Stimulated activated CD8-positive, alpha-beta memory T cell treated with anti-CD3 and anti-CD28 coated beads, Interleukin-12 subunit alpha, Interleukin-12 subunit beta, amount 100 ng/mL, for 4 hours (primary cell): ENCODE measurements at places on chromosomes 12 and 14.

DNA sequence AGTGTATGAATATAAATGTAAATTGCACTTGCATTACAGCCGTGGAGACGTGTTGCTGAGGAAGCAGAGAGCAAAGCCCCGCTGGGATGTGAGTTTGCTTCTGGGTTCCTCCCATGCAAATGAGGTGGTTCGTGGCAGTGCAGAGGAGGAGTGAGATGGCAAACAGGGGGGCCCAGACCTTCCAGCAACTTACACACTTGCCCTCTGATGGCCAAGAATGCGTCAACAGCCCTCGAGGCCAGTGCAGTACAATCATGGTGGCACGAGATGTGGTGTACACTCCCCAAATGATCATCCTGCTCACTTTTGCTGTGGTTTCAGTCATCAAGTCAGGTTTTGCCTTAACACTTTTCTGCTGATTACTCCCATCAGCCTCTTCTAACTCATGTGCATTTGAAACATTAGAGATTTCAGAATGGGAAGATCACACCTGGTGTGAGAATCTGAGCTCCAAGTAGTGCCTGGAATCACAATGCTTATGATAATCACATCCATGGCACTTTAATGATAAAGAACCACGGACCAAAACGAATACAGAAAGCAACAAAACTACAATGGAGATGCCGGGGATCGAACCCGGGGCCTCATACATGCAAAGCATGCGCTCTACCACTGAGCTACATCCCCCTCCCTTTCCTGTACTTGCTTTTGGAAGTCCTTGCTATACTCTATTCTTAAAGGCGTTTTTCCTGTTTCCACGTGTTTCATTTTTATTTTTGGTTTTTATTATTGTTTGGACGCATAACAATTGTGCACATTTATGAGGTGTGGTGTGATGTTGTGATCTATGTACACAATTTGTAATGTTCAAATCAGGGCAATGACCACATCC, 7.0 kb upstream of the UBC start:
- peak; percentile 48 for DNase-seq

DNA sequence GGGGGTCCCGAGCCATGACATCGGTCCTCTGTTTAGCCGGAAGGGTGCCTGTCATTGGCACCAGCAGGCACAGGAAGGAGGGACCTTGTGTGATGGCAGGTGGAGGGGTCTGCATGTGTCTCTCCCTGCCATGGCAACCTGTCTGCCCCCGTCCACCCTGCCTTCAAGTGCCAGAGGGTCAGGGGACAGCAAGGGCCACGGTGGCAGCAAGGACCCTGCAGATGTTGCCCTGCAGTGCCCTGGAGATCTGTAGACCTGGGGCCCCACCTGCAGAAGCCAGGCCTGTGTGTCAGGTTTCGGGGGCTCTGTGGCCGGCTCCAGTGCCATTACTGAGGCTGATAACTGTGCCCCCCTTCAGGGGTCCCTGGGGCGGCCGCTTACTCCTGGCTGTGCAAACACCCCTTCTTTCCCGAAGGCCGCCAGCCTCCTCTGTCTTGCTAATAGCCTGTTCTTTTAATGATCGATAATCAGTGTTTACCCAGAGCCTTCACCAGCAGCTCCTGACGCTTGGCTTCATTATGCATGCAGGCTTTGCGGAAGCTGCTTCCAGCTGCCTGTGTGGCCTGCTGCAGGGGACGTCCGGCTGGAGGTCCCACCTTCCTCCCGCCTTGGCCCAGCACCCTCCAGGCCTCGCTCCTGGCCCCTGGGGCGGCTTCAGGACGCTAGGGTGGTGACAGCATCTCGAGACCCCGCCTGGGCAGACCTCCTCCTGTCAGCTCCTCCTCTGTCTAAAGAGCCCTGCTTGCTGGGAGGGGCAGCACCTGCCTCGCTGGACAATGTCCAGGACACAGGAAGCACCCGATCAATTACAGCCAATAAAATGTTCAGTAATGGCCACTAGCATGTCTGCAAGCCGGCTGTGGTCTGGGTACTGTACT, 153.0 kb downstream of the KIF26A start:
- no peak for DNase-seq

GRCh38 chr12:132084621-132085290, 59.4 kb downstream of the DDX51 start:
- peak; percentile 21 for DNase-seq

- no peak for DNase-seq
These were observed 14.0 kb upstream of the CPSF6 start for GRCh38 chr12:69225251-69225910.

- peak; percentile 55 for DNase-seq
These were observed 101.9 kb downstream of the RIN3 start for GRCh38 chr14:92615451-92615850.
